ENCODE measurements at places on chromosomes 12 and 14.

GRCh38 chr14:94058128-94058673, 22.8 kb downstream of the DDX24 start:
- DNase-seq: no peak

DNA sequence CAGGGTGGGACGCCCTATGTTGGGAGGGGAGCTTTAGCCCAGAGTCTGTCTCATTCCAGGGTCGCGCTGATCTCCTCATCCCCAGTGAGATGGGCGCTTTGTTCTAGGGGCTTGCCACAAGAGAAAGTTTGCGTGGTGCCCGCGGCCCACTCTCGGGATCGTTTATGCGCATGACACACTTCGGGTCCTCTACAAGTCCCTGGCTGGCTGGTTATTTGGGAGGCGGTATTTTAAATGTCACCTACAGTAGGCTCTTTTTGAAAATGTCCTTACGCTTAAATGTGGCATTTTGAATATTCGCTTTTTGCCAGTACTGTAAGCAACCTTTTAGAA, 541 bp downstream of the GOLT1B start:
- no peak for DNase-seq

DNA sequence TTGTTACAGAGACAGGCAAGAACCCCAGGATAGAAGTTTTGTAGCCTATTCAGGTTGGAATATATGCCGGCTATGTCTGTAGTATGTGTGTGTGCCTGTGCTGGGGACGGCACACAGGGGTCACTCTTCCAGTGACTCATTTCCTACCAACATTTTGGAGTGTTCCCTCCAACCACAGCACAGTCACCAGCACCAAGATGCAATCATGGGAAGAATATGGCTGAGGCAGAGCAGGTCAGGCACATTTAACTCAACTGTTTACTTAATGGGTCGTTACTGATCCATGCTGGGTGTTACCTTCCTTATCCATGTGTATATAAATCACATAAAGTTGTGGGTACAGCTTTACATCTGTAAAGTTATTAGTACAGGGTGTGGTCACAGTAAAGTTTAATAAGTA, 178.3 kb downstream of the PRKD1 start:
- no peak for DNase-seq

DNA sequence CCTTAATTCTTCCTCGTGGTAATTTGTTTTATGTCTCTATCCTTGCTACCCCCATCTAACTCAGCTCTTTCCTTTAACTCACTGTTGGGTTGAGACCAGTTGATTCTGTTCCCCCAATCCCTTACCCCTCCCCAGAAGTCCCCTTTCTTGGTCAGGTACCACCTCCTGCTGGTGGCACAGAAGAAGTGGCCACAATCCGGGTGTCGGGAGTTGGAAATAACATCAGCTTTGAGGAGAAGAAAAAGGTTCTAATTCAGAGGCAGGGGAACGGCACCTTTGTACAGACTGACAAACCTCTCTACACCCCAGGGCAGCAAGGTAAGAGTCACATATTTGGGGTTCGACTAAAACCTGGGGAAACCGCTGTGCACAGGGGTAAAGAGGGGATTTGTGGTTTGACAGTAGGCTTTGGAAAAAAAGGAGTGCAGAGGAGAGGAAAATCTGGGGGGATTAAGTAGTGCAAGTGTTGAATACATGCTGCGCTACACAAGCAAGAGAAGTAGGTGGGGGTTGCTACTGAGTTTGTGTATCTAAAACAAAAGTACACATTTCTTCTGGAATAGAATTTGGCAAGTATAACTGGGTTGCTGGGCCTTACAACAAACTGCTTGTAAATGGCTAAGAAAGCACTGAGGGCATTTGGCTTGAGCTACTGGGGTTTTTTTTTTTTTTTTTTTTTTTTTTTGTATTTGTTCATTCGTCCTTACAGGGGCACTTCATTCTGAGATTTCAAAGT, 1.3 kb downstream of the A2ML1 start:
- no peak for DNase-seq

GRCh38 chr12:81403348-81403747, 325.5 kb downstream of the ACSS3 start:
- DNase-seq: no peak

- DNase-seq: no peak
Observed at GRCh38 chr14:103319422-103319821, 14.6 kb upstream of the EIF5 start.

DNA sequence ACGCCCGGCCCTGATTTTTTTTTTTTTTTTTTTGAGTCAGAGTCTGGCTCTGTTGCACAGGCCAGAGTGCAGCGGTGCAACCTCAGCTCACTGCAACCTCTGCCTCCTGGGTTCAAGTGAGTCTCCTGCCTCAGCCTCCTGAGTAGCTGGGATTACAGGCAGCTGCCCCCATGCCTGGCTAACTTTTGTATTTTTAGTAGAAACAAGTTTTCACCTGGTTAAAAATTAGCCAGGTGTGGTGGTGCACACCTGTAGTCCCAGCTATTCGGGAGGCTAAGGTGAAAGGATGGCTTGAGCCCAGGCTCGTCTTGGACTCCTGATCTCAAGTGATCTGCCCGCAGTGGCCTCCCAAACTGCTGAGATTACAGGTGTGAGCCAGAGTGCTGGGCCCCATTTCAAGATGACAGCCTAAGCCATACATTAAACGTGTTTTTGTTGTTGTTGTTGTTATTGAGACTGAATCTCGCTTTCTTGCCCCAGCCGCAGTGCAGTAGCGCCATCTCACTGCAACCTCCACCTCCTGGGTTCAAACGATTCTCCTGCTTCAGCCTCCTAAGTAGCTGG, 42.7 kb upstream of the EAPP start:
- no peak for DNase-seq

DNA sequence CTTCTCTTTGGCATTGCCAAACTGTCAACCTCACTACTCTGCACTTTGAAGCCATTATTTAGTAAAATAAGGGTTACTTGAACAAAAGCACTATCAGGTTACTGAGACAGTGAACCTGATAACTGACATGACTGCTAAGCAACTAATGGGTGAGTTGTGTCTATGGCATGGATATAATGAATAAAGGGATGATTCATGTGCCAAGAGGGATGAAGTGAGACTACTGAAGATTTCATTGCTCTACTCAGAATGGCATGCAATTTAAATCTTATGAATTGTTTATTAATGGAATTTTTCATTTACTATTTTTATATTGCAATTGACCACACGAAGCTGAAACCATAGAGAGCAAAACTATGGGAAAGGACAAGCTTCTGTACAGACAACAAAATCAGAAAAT, 74.4 kb downstream of the CEP128 start:
- no peak for DNase-seq

DNA sequence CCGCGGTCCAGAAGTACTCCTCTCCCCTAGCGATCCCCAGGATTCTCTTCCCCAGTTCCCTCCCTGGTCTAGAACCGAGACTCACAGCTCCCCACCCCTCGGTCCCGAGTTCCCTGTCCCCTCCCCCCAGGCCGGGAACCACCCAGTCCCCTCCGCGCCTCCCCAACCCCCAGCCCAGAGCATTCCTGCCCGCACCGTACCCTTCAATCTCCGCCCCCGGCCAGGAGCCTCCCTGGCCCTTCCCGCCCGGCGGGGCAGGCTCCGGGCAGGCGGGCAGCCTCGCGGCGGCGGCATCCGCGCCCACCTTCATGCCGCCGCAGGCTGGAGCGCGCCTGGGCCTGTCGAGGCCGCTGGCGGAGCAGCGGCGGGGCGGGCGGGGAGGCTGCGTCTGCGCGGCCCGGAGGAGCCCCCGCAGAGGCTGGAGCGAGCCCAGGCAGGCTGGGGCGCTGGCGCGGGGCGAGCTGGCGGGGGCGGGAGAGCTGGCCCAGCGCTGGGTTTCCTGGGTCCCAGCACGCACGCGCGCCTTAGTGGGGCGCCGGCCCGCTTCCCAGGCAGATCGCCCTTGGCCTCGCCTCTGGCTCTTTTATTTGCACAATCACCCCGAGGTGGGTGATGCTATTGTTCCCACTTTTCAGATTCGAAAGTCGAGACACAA, 22.2 kb upstream of the GPR132 start:
- DNase-seq: no peak

GRCh38 chr12:70576341-70577282, 60.6 kb downstream of the PTPRB start:
- DNase-seq: no peak

- DNase-seq: no peak
Observed at GRCh38 chr12:127363392-127363791, 903.6 kb upstream of the TMEM132C start.

DNA sequence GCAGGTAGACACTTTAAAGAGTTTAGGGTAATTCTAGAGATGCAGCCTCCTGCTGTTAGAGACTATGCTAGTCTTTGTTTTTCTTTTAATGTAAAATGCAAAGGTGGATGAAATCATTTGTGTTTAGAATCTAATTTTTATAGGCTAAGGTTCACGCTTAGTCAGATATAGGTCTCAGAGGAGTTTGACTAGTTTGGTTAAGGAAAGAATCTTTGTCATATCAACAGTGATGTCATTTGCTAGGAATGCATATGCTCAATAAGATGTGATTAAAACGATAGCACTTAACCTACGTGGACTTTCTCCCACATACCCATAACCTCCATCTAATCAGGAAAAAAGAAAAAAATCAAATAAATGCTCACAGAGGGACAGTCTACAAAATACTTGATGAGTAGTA, 859.3 kb upstream of the ATXN7L3B start:
- no peak for DNase-seq

DNA sequence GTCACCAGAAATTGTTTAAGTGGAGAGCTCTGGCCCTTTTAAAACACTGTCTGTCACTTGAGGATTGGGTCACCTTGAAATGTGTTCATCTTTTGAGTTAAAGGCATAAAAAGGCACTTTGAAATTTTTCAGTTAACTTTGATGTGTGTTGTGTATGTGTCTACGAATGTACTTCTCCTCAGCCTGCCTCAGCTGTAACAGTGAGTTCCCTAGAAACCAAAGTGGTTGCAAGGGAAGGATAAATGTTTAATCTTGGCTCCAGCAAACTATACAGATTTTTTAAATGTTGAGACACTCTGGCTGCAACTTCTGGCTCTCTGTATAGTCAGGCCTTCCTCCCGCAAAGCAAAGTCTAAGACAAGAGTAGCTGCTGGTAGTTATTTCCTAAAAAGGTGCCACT, 8.3 kb downstream of the DERA start:
- DNase-seq: no peak

- no peak for DNase-seq
Observed at GRCh38 chr12:109018296-109018695, 2.6 kb downstream of the SVOP start.

- no peak for DNase-seq
Observed at GRCh38 chr12:87274594-87275245, 754.5 kb downstream of the C12orf50 start.

DNA sequence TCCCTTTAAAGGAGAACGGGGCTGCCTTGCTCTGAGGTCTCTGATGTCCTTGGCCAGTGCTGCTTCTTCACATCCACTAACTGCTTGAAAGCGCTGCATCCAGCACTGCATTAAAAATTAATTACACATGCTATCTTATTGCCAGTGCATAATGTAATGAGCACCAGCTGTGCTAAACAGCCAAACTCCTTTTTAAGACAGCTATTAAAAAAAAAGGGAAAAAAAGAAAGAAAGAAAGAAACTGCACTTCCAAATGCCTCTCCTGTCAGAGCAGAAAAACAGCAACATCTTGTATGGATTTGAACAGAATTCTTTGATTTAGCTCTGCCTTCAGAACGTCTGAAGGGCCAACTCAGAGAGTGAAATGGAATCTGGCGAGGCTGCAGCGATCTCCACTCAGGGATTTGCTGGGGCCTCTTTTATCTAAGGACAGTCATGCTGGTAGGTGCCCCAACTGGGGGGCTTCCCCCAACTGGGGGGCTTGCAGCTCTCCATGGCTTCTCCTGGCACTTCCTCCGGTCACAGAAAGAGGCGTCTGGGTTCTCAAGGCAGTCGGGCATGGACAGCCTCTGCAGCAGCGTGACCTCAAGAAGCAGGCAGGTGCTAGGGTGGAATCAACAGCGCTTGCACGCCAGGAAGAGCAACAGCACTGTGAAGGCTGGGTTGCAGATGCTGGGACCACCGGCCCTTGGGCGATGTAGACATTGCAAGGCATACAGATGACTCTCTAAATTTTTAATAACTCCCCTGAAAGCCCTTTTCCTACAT, 46.4 kb downstream of the BCL11B start:
- DNase-seq: no peak

- no peak for DNase-seq
Observed at GRCh38 chr12:52618216-52618615, at the start of gene KRT73. TSS of gene KRT73 (minus strand) at chr12:52618559. CDS start at chr12:52618524, 35 bp downstream.

- DNase-seq: no peak
Observed at GRCh38 chr14:104989236-104989950, 3.8 kb downstream of the CLBA1 start.

GRCh38 chr12:125197326-125197725, 132.1 kb downstream of the AACS start:
- DNase-seq: no peak

GRCh38 chr14:102088012-102088792, 1.4 kb upstream of the HSP90AA1 start:
- DNase-seq: no peak

DNA sequence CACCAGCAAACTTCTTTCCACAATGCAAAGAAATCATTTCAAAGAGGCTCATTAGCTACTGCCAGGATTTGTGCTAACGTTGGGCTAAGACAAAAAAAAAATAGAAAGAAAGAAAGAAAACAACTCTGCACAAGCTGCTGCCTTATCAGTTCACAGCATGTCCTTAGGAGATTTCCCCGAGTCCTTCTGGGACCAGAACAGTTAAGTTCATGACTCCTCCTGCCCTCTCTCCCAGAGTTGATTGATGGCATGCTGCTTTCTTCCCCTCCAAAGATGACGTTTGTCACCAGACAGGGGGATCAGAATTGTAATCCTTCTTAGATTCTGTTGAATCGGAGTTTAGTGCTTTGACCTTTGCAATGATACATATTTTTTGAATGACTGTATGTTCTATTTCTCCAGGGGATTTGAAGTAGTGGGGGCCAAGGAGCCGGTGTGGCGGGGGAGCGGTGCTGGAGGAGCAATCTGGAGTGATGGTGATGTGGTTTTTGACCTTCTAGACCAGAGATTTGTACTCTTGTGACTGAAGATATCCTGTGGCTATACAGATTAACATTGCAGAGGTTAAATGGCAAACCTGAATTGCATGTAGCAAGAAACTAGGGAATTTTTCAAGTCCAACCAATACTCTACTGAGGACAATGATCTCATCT, 409.2 kb upstream of the TMPO start:
- no peak for DNase-seq

GRCh38 chr14:72722201-72722785, 171.6 kb downstream of the DPF3 start:
- no peak for DNase-seq

GRCh38 chr12:95790917-95791849, 619 bp upstream of the NTN4 start:
- DNase-seq: no peak

GRCh38 chr12:92094751-92095161, 50.9 kb downstream of the BTG1 start:
- no peak for DNase-seq

DNA sequence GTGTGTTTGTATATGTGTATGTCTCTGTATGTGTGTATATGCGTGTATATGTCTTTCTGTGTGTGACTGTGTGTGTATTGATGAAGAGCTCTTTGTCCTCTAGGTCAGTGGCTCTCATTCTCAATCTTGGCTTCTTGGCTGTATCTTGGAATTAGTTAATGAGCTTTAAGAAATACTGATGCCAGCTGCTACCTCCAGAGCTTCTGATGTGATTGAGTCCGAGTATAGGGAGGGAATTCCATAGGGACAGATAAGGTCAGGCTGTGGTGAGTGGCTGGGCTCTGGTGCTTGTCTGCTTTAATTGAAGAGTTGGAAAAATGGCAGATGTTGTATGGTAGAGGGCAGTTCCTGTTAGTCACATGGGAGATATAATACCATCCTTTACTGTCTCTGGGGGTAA, 140.1 kb downstream of the C12orf75 start:
- no peak for DNase-seq
